Naive thymus-derived CD8-positive, alpha-beta T cell (primary cell): ENCODE measurements at places on chromosomes 4 and X.

DNA sequence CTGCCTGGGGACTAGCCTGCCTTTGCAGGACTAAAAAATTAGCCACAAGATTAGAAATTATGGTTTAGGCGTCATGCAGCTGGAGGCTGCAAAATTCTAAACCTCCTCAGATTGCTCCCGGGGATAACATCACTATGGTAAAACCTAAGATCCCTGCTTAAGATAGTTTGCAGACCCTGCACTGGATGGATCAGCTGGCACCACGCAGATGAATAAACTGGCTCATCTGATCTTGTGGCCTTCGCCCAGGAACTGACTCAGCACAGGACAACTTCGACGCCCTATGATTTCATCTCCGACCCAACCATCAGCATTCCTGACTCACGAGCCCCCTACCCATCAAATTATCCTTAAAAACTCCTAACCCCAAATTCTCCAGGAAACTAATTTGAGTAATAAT, 482.4 kb downstream of the SPRY1 start:
- no peak for DNase-seq
- H3K27me3 ChIP-seq, result peaks cover 2% of the 10 kb centered on the region
- no peak overlapping the region for H3K4me3 ChIP-seq
- no peak overlapping the region for H3K27ac ChIP-seq

DNA sequence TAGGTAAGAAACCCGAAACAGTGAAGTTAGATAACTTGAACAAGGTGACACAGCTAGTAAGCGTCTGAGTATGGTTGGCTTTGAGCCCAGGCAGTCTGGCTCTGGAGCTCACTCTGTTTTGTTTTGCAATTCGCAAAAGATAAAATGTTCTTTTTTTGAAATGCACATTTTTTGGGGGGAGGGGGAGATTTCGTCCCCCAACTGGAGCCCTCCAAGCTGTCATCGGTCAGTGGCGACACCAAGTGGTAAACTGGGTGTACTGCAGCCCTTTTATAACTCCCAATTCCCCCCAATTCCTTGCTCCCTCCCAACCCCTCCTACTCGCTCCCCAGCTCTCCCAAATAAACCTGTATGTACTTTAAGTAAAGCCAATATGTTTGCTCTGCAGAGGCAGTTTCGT, 2.8 kb upstream of the CLCN5 start:
- H3K27me3 ChIP-seq, result no peaks in the 10 kb centered on the region
- H3K36me3 ChIP-seq, result no peaks in the 10 kb centered on the region
- H3K27ac ChIP-seq, result no peak overlapping the region

DNA sequence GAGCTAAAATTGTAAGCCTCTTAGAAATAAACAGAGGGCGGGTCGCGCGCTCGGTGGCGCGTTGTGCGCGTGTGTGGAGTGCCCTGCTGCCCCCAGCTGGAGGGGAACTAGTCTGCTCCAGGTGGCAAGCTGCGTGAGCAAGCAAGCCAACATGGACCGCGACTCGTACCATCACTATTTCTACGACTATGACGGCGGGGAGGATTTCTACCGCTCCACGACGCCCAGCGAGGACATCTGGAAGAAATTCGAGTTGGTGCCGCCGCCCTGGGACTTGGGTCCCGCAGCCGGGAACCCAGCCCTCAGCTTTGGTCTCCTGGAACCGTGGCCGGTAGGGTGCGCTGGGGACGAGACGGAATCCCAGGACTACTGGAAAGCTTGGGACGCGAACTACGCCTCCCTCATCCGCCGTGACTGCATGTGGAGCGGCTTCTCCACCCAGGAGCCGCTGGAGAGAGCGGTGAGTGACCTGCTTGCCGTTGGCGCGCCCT, 66.1 kb downstream of the DNAAF6 start:
- DNase-seq, result peak; percentile 7
- H3K4me1 ChIP-seq, result no peaks in the 10 kb centered on the region
- peaks cover 21% of the 10 kb centered on the region for H3K27me3 ChIP-seq
- no peak overlapping the region for H3K4me3 ChIP-seq
- H3K36me3 ChIP-seq, result no peaks in the 10 kb centered on the region

- H3K27me3 ChIP-seq, result no peaks in the 10 kb centered on the region
- no peak for DNase-seq
- no peaks in the 10 kb centered on the region for H3K36me3 ChIP-seq
- no peak overlapping the region for H3K27ac ChIP-seq
Observed at GRCh38 chr4:101919373-101919977, 128.9 kb downstream of the BANK1 start.

- H3K36me3 ChIP-seq, result peaks cover 16% of the 10 kb centered on the region
- DNase-seq, result no peak
- H3K4me3 ChIP-seq, result no peak overlapping the region
Observed at GRCh38 chrX:497186-498014, 110.7 kb upstream of the PPP2R3B start.

DNA sequence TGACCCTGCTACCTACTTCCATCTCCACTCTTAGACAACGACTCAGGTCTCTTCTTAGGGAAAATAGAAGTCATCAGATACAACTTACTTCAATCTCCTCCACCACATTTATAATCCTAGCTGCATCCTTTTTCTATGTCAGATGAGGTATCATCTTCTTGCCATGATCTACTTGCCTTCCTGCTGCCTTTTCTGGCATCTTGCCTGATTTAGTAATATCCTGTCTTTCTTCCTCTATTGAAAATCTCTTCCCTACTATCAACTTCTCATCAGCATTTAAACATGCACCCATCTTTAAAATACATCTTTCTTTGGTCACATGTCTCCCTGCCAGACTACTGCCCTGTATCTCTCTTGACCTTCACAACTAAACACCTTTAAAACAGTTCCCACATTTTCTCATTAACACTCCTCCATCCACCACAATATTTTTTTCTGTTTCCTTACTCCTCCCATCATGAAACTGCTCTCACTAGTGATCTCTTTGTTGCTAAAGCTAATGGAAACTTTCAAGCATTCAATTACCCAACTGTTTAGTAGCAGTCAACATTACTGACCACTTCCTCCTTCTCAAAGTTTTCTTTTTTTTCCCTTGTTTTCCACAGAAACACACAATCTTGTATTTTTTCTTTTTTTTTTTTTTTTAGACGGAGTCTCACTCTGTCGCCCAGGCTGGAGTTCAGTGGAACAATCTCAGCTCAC, 100.8 kb upstream of the CXorf66 start:
- no peak overlapping the region for H3K27ac ChIP-seq
- H3K4me3 ChIP-seq, result no peak overlapping the region
- no peaks in the 10 kb centered on the region for H3K4me1 ChIP-seq
- no peaks in the 10 kb centered on the region for H3K36me3 ChIP-seq
